ENCODE measurements at places on chromosomes 3 and 15.

DNA sequence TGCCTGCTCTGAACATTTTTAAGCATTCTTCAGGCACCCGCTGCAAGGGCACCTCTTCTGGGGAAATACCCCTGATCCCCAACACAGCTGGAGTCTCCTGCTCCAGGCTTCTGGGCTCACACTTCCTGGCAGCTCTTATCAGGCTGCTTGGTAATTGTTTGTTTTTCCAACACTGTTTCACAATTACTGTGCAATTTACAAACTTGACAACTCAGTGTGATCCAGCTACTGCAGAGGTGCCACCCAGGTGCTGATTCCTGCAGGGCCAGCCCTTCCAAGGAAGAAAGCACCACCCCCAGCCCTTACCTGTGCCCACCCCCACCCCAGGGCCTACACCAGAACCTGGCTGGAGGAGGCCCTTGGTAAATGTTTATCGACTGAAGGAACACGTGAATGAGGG, 66.5 kb downstream of the MAGEF1 start:
- peak; percentile 81 for DNase-seq

GRCh38 chr3:111915905-111916304, 56.8 kb downstream of the PHLDB2 start:
- DNase-seq = no peak

DNA sequence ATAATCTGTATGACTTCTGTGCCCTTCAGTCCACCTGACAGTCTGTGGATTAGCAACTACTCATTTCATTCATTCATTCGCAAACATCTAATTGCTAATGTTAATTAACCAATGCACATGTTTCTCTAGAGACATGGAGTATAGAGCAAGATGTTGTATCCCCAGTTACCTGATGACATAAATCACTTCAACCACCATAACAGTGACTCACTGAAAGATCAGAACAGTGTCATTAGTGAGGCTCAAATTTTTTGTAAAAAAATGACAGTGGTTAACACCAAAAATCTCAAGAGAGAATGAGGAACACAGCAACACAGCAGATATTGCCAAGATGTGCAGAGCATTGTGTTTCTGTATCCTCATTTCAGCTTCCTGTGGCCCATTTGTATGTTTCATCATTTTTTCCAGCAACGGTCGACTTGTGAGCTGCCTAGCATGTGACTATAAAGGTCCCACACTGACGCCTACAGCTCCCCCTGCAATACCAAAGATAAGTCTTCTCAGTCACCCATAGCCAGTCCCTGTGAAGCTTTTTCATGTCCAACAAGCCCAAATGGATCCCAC, 3.7 kb upstream of the PLD1 start:
- no peak for DNase-seq

- DNase-seq = peak; percentile 29
Measured at GRCh38 chr3:122183521-122183892, at the start of gene CASR. Gene CASR, plus strand, starts transcription at chr3:122183668. Its CDS starts 70,522 bp downstream, at chr3:122254190.

- DNase-seq = peak; percentile 38
Measured at GRCh38 chr3:46892285-46893145, 15.0 kb downstream of the PTH1R start.

GRCh38 chr15:77986891-77987764, 90.4 kb downstream of the TBC1D2B start:
- DNase-seq = no peak

DNA sequence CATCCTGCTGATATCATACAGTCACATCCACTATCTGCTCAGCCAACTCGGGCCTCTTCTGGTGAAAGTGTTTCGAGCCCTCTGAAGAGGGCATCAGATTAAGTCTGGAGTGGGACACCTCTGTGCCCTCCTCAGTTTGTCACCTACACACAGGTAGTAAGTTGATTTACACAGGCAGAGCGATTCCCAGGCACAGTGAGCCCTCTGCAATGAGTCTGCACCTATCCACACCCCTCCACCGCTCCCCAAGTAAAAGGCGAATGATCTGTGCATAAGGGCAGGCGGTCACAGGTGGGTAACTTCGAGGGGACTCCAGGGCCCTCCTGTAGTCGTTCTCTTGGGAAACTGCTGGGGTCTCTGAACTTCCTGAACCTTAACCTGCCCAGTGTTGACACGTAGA, 152.0 kb downstream of the ATP10A start:
- DNase-seq = no peak

- no peak for DNase-seq
Measured at GRCh38 chr3:11385326-11385725, 113.1 kb downstream of the ATG7 start.

DNA sequence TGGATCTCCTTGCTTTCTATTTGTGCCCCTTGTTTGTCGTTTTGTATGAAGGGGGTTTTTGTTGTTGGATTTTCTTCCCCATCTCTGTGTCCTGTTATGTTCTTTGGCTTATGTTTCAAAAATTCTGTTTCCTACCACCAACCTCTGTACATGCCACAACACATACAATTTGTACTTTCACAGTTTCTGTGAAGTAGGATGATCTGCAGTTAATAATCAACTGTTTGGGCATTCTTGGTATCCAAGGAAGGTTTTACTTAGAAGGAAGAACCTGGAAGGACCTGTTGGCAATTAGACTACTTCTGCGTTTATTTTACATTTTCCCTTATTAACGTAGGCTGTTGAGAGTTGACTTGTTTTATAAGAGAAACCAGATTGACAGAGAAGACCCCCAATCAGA, 8.3 kb downstream of the SETD5 start:
- DNase-seq = no peak

GRCh38 chr15:34078900-34079299, 22.8 kb downstream of the EMC7 start:
- peak; percentile 34 for DNase-seq

DNA sequence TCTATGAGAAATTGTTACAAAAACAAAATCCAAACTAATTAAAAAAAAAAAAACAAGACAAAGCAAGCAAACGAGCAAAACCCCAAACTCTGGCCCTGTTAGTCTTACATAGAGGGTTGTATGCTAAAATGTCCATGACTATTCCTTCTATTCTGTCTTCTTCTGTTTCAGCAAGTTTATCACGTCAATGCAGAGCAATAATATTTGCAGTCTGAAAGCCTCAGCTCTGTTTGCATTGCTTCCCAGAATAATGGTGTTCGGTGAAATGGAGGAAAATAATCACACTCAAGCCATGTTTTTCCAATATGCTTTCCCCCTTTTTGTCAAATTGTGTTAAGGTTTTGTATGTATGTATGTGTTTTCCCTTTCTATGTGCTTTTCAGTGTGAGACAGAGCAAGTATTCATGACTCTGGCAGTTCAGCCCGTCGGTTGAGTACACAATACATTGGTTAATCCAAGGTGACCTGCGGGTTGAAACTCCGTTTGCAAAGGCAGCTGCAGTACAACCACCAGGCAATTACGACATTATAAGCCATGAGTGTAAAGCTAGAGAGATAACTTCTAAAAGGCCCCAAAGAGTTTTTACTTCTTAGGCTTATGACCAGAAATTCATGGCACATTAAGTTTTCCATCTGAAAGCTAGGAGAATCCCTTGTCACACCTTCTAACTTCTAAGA, 34.9 kb upstream of the MAGI1 start:
- DNase-seq = no peak

- no peak for DNase-seq
Measured at GRCh38 chr3:170670504-170670903, 84.6 kb upstream of the SLC7A14 start.

DNA sequence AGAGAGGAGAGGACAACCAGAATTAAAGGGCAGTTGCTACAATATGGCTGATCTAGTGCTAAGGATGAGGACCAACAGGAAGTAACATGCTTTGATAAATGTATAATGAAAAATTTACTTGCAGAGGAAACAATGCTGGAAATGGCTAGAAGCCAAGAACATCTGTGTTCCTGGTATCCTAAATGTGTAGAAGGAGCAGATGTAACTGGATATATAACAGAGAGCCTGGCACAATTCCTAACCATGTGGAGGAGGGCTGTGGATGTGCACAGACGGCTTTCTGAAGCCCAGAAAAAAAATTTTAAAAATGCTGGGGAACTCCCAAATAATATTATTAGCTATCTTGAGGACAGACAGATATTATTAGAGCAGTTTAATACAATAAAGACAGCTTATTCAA, 159.4 kb upstream of the GBE1 start:
- DNase-seq = no peak

GRCh38 chr15:29468899-29469298, 199.3 kb upstream of the NSMCE3 start:
- no peak for DNase-seq

GRCh38 chr15:90060797-90061196, 41.5 kb downstream of the IDH2 start:
- no peak for DNase-seq

DNA sequence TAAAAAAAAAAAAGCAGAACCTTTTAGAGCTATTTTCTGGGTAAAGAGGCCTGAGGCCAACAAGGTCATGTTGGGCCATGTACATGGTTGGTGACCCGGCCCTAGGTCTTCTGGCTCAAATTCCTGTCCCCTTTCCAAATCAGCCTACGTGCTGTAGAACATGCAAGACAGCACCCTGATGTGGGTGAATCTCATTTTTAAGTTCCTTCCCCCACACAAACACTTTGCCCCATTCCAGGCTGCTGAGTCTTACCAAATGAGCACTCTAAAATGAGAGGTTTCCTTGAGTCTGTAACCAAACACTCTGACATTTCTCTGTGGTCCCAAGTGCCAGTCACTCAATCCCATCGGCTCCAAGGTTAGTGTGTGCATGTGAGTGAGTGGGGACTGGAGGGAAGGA, 9.4 kb downstream of the BCL6 start:
- DNase-seq = no peak

GRCh38 chr15:57290826-57291225, 85.5 kb upstream of the CGNL1 start:
- DNase-seq = no peak

DNA sequence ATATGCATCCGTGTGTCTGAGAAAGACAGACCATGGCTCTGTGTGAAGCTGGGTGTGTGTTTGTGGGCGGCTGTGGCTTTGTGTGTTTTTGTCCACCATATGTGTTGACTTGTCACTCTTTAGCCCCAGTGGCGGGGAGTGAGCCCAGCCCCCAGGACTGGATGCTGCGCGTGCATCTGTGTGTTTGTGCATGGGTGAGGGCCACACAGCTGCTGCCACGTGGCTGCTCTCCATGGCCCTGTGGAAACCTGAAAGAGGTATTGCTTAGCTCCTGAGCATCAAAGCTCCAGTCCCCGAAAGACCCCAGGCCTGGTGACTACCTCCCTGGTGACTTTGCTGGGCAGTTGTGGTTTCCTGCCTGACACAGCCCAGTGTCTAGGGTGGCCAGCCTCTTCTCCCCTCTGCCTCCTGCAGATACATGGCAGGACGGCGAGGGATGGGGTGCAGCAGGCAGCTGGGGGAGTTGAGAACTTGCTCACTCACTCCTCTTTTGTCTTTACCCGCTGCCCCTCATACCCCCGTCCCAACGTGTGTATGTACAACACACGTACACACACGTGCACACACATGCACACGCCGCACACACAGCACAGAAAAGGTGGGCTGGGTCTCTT, 6.5 kb downstream of the EPHB3 start:
- DNase-seq = no peak

GRCh38 chr3:16429086-16429485, 84.4 kb downstream of the RFTN1 start:
- no peak for DNase-seq

DNA sequence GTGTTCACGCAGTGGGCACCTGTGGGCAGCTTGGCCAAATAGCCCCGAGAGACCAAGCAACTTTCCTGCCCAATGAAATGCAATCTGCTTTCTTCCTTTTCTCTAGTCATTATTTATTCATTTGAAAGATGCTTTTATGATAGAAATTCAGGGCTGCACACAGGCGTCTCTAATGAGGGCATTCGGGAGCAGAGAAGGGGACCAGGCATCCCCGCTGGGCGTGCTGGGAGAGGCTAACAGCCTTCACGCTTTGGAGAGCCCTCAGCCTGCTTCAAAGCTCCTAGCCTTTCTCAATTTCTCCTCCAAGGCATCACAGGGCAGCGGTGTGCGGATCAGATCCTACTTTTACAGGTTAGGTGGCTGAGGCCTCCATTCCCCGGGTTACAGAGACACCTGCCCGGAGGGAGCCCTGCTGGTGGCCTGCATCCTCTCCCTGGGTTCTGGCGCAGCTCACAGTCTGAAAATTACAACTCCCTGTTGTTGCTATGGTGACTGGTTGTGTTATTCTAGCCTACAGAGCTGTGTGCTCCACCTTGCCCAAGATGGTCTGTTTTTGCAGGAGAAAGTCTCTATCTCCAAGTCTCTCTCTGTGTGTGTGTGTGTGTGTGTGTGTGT, 21.8 kb upstream of the KLF13 start:
- DNase-seq = no peak

GRCh38 chr15:52185151-52185561, 6.0 kb downstream of the GNB5 start:
- DNase-seq = peak; percentile 13

DNA sequence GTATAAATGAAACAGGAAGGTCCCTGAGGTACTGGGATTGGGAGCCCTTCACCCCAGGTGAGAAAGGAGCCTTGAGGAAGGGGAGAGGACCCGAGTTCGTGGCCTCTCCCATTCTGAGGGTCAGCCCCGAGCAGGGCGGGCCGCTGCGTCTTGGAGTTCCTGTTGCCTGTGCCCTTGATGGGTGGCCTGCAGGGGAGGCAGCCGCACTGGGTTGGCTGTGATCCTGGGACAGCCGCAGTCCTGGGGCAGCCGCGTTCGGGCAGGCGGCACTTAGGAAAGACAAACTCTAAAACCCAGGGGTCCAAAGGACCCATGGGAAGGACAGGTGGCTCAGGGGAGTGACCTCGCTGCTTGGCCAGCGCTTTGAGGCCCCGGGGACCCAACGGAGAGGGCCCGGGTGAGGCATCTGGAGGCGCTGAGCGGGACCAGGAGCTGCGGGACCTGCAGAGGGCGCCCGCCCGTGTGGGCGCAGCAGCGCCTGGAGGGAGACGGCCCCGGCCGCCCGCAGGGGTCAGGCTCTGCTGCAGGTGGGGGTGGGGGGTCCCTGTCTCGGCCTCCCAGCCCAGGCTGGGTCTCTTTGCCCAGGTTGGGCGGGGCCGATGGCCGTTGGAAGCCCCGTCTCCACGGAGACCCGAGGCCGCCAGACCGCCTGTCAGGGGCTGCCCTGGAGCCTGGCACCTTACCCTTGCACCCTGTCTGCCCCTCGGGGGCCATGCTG, 65.1 kb downstream of the HMCES start:
- DNase-seq = peak; percentile 18

DNA sequence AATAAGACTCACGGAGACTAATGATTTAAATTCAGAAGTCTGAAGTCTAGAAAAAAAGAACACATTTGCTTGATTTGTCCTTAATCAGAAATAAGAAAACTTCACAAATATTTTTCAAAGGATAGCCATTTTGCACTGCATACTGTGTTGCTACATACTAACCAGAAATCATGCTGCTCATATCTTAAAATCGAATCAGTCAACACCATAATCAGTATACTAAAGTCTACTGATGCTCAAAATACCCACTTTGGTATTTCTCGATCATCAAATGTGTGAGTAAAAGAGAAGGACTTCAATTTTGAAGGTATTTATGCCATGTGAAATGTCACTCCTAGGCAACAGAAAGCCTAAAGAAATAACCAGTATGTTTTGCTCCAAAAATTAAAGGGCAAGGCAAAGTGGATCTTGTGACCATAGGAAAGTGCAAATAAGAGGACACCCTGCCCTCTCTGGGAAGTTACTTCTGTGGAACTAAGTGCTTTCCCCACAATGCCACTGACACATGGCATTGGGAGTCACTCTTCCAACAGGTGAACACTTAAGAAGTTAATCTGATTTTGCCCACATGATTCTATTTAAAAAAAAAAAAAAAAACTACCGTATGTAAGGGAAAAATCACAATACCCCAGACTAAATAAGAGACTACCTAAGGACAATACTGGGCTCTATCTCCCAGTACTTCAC, 2.7 kb downstream of the LRIG1 start:
- DNase-seq = peak; percentile 32

GRCh38 chr15:68054628-68055223, 611 bp downstream of the PIAS1 start:
- DNase-seq = peak; percentile 38
